ENCODE measurements at places on chromosomes 7 and 10.

- no peak for DNase-seq
Measured at GRCh38 chr7:121032645-121033460, 44.3 kb downstream of the CPED1 start.

GRCh38 chr7:18228686-18229085 is 201.0 kb upstream of the PRPS1L1 start:
- DNase-seq: no peak

GRCh38 chr7:141541375-141541774 is 9.8 kb upstream of the AGK start:
- DNase-seq: no peak

GRCh38 chr7:57177856-57178767 is 45.9 kb upstream of the ZNF479 start:
- no peak for DNase-seq

DNA sequence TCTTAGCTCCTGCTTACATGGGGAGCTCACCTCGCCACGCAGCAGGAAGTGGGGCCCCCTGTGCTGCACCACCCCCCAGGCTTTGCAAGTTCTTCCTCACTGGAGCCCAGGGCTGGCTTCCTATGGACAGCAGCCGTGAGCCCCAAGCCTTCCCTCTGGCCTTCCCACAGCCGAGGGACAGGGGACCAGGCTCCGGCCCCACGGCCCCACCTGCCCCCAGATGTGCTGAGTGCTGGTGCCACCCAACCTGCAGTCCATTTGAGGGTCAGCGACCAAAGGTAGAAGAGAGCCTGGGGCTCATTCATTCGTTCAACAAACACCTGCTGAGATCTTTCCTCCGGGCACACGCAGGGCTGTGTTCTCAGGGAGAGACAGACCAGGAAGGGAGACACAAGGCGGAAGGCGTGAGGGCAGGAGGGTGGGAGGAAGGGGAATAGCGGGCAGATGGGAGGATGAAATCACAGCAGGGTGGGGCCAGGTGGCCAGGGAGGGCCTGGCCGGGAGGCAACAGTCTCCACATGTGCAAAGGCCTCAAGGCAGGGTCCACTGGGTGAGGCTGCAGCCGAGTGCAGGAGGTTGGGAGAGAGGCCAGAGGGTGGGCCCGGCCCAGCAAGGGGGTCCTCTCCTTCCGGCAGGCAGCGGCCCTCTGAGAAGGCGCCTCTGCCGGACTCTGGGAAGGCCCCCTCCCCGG is 100.1 kb downstream of the FOXL3 start:
- peak; percentile 8 for DNase-seq

GRCh38 chr10:110151467-110151866 is 55.9 kb upstream of the MXI1 start:
- no peak for DNase-seq

- DNase-seq: no peak
Measured at GRCh38 chr7:135670179-135670578, 7.9 kb downstream of the STMP1 start.

- DNase-seq: no peak
Measured at GRCh38 chr7:28400838-28401360, 11.4 kb upstream of the CREB5 start.

DNA sequence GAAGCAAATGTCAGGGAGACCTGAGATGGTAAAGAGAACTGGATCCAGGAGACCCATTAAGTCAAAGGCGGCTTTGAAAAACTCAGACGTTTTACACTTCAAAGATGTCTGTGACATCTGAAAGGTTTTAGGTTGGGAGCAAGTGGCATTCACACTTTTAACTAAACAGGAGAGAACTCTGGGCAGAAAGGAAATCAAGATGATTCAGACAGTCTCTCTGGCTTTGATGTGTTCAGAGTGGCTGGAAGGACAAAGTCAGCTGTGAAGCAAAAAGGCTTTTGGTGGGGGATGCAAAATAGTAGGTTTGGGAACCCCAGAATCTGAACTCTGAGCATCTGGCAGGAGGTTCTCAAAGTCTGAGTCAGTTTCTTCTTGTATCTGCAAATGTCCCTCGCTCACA is 66.6 kb downstream of the PRKCQ start:
- DNase-seq: no peak

DNA sequence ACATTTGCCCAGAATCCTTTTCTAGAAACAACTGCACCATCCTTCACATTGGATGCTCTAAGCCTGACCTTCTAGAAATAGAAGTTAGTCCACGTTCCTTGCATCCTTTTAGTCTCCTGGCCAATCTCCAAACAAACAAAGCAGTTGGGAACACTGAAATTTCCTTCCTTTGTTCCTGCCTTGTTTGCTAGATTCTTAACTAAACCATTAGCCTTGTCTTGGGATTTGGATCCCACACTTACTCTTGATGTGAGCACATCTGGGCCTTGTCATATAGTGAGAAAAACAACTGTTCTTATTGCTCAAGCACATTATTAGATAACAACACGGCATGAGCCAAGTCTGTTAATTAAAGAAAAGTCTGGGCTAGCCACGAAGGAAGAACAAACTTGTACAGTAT is 319.3 kb upstream of the GHITM start:
- DNase-seq: no peak

GRCh38 chr10:4633186-4633585 is 192.8 kb upstream of the AKR1E2 start:
- no peak for DNase-seq

GRCh38 chr10:101597091-101597900 is 9.2 kb downstream of the DPCD start:
- DNase-seq: no peak

DNA sequence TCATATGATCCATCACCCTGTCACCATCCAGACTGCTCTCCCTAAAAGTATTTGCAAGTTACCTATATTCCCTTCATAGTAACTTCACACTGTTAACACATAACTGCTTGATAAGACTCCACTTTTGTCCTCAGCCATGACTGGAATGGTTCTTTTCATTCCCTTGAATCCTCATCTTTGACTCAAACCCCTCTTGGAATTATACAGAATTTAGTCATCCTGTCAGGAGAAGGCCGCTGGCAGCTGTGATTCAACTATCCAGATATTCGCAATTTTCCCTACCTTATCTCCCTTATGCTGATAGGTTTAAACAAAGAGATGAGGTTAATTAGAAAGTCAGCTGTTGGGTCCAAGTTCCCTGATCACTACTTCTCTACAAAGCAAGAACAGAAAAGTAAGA is 143.0 kb upstream of the HPS1 start:
- no peak for DNase-seq
